ENCODE measurements at places on chromosomes 16 and 17. TPM values are rescaled to one million over a fixed set of nuclear protein-coding genes. Genes with fewer than 3 reads are reported as not detected.

Gene CAVIN1
- total RNA-seq, result not detected

Gene BRICD5
- total RNA-seq, result 2.1 TPM

GRCh38 chr17:42308446-42308845 lies 20.1 kb downstream of the STAT5A start:
- no peaks in the 10 kb centered on the region for H3K36me3 ChIP-seq
- no peak for DNase-seq
- no peaks in the 10 kb centered on the region for H3K4me1 ChIP-seq
- H3K27me3 ChIP-seq, result no peaks in the 10 kb centered on the region
- H3K4me3 ChIP-seq, result no peak overlapping the region

- H3K27me3 ChIP-seq, result no peaks in the 10 kb centered on the region
- H3K27ac ChIP-seq, result no peak overlapping the region
- no peak overlapping the region for H3K4me3 ChIP-seq
- peaks cover 61% of the 10 kb centered on the region for H3K36me3 ChIP-seq
- H3K4me1 ChIP-seq, result no peaks in the 10 kb centered on the region
- no peak for DNase-seq
Observed at GRCh38 chr17:47980541-47980940, 9.6 kb downstream of the CDK5RAP3 start.

DNA sequence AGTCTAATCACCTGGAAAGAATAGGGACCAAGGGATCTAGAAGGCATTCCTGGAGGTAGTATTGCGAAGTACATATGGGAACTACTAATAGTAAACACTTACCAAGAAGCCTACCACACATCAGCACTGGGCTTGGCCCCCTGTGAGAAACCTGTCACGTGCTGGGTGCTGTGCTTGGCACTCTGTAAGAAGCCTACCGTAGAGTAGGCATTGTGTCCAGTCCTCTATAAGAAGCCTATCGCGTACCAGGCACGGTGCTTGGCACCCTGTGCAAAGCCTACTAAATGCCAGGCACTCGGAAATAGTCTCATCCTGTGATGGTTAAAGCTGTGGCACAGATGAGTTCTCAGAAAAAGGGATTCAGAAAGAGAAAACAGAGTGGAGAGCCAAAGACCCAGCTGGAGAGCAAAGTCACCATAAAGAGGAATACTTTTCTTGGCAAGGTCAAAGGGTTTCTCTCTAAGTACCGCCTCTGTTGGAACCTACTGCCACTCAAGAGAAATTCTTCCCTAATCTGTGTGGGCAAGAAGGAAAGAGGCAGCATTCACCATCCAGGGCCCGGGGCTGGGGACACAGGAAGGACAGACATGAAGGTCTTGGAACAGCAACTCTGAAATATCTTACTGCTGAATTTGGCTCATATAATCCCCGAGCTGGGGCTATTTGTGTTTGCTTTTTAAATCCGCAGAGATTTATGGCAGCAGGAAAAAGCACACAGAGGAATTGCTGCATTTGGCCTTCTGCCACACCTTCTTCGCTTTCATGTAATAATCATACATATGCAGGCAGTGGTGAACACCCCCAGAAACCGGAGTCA lies 81.8 kb downstream of the VAT1L start:
- no peak for DNase-seq
- H3K27ac ChIP-seq, result no peak overlapping the region
- no peak overlapping the region for H3K4me3 ChIP-seq
- no peaks in the 10 kb centered on the region for H3K4me1 ChIP-seq
- no peaks in the 10 kb centered on the region for H3K27me3 ChIP-seq
- H3K36me3 ChIP-seq, result no peaks in the 10 kb centered on the region

GRCh38 chr17:49404361-49404760 lies 10.3 kb downstream of the PHB1 start:
- no peaks in the 10 kb centered on the region for H3K27me3 ChIP-seq
- H3K4me3 ChIP-seq, result no peak overlapping the region
- peaks cover 71% of the 10 kb centered on the region for H3K36me3 ChIP-seq
- H3K4me1 ChIP-seq, result no peaks in the 10 kb centered on the region
- H3K27ac ChIP-seq, result no peak overlapping the region
- DNase-seq, result no peak

DNA sequence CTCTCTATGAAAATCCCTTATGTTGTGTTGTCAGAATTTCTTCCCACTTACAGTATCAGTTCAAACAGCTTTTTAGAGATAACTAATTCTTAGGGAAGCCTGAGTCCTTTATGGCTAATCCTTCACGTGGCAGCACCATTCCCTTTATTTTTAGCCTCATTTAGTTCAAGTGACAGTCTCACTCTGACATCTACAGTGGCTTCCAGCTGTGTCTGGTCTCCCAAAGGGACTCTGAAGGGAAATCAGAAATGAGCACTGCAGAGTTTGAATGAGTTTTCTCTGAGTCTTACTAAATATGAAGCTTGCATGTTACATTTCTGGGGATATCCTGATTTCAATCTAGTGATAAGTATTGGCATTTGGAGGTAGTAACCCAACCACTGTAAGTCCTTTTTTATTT lies 1104.1 kb downstream of the CDH11 start:
- no peaks in the 10 kb centered on the region for H3K4me1 ChIP-seq
- H3K4me3 ChIP-seq, result no peak overlapping the region
- no peak for DNase-seq
- H3K27ac ChIP-seq, result no peak overlapping the region

- H3K27me3 ChIP-seq, result no peaks in the 10 kb centered on the region
- no peak overlapping the region for H3K27ac ChIP-seq
- no peak overlapping the region for H3K4me3 ChIP-seq
- no peaks in the 10 kb centered on the region for H3K4me1 ChIP-seq
- DNase-seq, result no peak
Observed at GRCh38 chr16:25083065-25083464, 28.5 kb upstream of the LCMT1 start.

DNA sequence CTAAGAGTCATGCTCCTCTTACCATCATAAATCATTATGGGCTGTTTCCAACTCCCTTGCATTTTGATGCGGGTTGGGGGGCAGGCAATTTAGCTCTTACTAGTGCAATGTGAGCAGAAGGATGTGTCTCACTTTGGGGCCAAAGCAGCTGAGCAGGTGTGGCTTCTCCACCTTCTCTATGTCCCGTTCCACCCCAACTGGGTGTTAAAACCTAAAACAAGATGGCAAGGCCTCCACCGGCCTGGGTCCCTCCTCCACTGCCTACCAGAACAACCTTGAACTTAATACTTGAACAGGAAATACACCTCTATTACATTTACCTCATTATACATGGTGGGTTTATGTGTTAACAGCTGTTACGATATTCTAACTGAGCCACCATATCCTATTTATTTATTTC lies 52.8 kb downstream of the TOX3 start:
- DNase-seq, result no peak
- H3K27ac ChIP-seq, result no peak overlapping the region
- no peaks in the 10 kb centered on the region for H3K4me1 ChIP-seq
- H3K4me3 ChIP-seq, result no peak overlapping the region
- no peaks in the 10 kb centered on the region for H3K27me3 ChIP-seq

Measured in PC-3 (cell line).